Left cardiac atrium (tissue), 4 donors: ENCODE measurements at places on chromosomes 5 and 9.
A peak's percentile ranks its signal among the peaks of the same experiment; 100 is the strongest.

GRCh38 chr5:57466544-57466943 lies 16.1 kb downstream of the ACTBL2 start:
- no peak for DNase-seq

DNA sequence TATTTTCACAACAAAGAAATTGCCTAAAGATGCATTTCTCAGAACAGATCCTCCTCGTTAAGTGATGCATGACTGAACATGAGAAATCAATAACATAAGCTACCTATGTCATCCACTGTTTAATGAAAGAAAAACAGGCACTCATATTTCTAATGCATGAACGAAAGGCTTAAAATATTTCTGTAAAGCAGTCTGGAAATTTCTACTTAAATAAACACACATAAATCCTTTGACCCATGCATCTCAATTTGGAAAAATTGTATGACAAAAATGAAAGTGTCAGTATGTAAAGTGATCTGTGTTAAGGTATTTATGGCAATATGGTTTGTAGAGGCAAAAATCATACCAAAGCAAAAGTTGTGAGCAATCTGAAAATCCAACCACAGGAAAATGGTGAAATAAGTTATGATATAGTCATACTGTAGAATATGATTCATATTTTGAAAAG lies 399.2 kb upstream of the GRAMD2B start:
- DNase-seq = no peak

DNA sequence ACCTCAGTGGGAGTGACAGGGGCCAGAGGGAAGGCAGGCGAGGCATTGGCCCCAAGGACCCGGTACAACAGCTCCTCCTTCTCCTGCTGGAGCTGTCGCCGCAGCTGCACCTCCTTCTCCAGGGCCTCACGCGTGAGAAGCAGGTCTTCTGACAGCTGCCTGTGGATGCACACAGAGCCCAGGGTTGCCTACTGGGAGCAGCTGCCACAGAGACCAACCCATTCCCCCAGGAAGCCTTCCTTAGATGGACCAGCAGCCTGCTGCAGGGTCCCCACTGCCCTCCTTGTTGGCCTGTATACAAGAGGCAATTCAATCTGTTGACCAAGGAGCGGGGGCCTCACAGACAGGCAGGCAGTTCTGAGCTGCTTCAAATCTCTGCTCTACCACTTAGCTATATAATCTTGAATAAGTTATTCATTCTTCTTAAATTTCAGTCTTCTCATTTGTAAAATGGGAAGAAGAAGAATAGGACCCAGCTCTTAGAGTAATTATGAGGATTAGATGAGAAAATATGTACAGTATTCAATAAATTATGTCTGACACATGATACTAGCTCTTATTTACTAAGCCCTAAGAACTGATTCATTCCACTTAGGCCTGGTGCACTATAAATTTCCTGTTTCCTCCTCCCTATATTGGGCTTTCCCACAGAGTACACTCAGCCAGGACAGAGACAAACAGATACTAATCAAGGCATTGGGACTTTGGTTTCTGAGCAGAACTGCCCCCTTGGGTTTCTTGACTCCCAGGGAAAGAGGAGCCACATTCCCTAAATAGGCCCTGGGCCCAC lies 26.1 kb upstream of the ANXA6 start:
- no peak for DNase-seq

- peak; percentile 49 for DNase-seq
These were observed 134.6 kb upstream of the CPEB4 start for GRCh38 chr5:173753307-173754168.

- DNase-seq = no peak
These were observed 8.3 kb downstream of the N4BP3 start for GRCh38 chr5:178121391-178122276.
